Fibroblast of skin of back (primary cell): ENCODE measurements at places on chromosomes 3 and 15.

- no peak for DNase-seq
Observed at GRCh38 chr3:135154186-135154585, 359.1 kb downstream of the EPHB1 start.

DNA sequence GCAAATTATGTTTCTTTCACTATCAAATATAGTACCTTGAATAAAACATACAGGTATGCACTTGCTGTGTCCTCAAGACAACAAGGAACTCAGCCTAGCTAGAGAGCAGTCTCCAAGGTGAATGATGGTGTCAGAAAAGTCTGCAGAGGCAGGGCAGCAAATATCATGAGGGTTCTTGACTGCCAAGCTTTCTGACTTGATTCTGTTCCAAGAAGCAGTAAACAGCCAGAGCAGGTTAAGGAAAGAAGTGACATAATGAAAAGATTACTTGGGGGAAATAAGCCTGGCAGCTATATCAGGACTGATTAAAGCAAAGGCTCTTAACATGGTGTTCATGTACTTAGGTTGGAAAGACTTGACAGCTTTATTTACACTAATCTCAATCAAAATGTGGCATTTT, 192.2 kb upstream of the GADL1 start:
- DNase-seq = no peak

DNA sequence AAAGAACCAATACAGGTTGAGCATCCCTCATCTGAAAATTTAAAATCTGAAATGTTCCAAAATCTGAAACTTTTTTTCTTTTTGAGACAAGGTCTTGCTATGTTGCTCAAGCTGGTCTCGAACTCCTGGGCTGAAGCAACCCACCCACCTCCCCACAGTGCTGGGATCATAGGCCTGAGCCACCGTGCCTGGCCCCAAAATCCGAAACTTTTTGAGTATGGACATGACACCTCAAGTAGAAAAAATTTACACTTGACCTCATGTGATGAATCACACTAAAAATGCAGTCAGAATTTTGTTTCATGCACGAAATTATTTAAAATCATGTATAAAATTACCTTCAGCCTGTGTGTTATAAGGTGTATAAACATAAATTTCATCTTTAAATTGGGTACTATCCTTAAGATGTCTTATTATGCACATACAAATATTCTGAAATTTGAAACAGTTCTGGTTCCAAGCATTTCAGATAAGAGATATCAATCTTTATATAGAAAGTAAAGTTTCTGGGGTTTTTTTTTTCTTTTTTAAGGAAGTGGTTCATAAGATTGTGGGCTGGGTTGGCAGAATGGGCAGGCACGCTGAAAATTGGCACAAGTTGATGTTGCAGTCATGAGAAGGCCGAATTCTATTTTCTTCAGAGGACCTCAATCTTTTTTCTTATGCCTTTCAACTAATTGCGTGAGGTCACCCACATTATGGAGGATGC, 72.5 kb downstream of the SPRED1 start:
- DNase-seq = no peak

DNA sequence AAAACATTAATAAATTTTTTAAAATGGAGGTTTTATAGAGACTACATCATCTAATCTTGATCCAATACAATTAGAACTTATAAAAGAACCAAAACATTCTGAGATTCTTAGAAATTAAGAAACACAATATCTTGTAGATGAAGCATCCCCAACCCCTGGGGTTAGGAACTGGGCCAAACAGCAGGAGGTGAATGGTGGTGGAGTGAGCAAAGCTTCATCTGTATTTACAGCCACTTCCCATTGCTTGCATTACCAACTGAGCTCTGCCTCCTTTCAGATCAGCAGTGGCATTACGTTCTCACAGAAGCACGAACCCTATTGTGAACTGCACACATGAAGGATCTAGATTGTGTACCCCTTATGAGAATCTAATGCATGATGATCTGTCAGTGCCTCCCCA, 36.3 kb downstream of the KNL1 start:
- no peak for DNase-seq

DNA sequence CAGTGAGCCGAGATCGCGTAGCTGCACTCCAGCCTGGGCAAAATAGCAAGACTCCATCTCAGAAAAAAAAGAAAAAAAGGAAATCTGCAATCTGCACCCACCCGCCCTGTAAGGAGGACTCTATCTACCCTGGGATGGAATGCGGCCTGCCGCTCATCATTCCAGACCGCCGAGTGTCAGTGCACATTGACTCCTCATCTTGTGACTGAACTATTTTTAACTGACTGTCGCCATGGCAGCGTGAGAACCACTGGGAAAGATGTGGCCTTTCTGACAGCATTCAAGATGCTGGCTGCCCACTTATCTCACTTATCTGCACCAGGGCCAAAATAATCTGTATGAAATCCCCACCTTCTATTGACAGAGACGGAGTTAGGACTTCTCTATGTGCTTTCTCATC, 38.8 kb upstream of the ANKRD34C start:
- peak; percentile 81 for DNase-seq

GRCh38 chr3:98029083-98029482, 6.0 kb downstream of the GABRR3 start:
- DNase-seq = no peak

DNA sequence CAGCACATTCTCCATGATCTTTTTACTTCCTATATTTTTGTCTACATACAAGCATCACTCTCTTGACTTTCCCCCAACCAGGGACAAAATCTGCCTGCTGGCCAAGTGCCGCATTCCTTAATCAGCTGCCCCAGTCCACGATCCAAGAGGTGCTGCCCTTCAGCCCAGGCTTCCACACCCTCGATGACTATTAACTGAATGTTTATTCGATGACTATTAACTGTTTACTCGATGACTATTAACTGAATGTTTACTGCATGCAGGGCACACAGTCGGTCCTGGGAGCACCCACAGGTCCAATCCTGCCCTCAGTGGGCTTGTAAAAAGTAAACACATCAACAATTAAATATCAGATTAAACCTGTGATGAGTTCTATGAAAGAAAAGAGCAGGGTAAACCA, 256.9 kb downstream of the ARRDC4 start:
- no peak for DNase-seq

- DNase-seq = peak; percentile 14
Observed at GRCh38 chr3:65268426-65268825, 580.6 kb upstream of the ADAMTS9 start.

DNA sequence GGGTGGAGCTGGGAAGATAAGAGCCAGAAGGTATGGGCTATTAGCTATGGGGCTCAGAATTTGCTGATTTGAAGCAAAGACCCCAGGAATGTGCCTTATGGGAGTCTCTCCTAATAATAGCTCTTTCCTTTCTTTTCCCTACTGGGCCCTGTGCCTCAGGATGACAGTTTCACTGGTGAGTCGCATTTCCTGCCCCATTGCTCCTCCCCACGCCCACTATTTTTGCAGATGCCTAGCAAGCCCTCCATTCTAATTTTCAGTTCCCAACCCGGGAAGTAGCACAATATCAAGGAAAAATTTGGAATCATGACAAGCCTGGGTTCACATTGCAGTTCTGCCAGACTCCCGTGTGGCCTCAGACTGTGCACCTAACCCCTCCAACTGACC, 583 bp downstream of the IL17RE start:
- peak; percentile 78 for DNase-seq
